IMR-90 (cell line): ENCODE measurements at places on chromosomes 2 and 18.

- no peak for DNase-seq
These were observed 74.8 kb upstream of the ZNF516 start for GRCh38 chr18:76569644-76570419.

DNA sequence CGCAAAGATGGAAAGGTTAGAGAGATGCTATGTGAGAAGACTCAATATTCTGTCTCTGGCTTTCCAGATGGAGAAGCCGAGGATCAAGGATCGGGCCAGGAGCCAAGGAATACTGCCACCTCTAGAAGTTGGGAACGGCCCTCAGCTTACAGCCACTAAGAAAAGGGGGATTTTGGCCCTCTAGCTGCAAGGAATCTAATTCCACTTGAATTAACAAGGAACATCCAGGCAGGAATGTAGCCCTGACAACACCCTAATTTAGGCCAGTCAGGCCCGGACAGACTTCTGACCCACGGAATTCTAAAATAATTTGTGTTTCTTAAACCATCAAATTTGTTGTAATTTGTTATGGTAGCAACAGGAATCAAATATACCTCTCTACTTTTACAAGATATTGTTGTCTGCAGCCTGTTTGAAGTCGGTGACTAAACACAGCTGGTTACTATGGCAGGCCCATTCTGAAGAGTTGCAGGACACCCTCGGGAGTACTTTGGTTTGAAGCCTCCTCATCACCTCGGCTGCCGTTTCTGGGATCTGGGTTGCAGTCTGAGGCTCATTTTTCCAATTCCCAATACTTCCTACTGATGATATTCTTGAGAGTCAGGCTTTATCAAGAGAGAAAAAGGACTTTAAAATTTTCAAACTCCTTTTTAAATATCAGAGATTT is 1131.2 kb downstream of the TSN start:
- no peak for DNase-seq

DNA sequence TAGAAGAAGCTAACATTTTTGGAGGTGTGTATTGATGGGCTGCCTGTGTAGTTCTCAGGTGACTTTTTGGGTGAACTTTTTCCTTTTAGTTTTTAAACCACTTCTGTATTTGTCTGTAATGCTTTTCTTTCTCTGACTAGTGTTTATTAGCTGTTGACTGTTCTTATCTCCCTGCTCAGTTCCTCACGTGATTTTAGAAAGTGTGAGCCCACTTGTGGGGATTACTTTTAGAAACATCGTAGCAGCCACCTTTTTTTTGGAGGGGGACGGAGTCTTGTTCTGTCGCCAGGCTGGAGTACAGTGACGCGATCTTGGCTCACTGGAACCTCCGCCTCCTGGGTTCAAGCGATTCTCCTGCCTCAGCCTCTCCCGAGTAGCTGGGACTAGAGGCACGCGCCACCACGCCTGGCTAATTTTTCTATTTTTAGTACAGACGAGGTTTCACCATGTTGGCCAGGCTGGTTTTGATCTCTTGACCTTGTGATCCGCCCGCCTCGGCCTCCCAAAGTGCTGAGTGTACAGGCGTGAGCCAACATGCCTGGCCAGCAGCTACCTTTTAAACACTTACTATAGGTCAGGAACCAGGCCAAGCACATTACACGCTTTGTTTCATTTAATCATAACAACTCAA is 9.2 kb upstream of the CDKL4 start:
- DNase-seq, result no peak

DNA sequence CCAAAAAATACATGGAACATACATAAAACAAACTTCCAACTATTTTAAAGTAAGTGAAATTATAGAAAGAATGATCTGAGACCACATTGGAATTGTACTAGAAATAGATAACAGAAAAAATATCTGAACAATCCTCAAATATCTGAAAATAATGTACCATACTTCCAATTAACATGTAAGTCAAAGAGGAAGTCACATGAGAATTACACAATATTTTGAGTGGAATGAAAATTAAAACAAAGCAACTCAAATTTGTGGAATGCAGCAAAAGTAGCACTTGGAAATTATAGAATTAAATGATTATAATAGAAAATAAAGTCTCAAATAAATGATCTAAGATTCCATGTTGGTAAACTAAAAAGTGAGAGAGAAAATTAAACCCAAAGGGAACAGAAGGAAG is 38.3 kb upstream of the CTIF start:
- DNase-seq, result no peak

DNA sequence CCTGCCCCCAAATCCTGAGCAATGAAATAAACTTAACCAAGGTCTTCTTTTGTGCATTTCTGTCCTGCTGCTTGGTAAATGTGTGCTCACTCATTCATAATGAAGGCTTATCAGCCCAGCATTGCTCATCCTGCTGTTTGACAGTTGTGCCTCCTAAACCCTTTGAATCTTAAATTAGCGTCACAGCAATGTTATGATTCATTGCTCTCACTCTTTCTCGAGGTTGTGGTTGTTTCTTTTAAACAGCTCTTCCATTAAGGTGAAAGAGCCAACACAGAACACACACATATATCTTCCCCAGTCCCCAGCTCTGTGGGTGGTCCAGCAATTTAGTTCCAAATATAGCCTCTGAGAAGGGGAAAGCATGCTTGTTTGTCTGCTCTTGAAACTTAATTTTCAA is 84.0 kb downstream of the EVA1A start:
- DNase-seq, result peak; percentile 59

GRCh38 chr2:71659868-71660518 is 206.6 kb downstream of the DYSF start:
- DNase-seq, result no peak

- no peak for DNase-seq
These were observed 26.1 kb downstream of the COLEC12 start for GRCh38 chr18:474416-474815.
